EL (cell line): ENCODE measurements at places on chromosomes 1 and 21.

DNA sequence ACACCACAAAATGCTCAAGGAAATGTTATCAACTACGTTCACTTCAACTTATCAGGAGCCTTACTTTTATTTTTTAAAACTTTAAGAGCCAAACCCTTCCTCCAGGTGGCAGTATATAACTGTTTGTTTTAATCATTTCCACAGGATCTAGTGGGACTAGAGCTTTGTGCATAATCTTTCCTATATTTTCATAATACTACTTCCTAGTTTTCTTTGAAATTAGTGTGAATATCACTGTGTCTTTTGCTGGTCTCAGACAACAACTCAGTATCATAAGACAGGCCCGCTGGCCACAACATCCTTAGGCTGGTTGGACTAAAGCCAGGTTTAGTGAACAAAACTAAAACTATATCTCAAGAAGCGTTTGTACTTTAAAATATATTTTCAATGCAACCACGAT is 145.5 kb downstream of the TIAM1 start:
- peak; percentile 43 for DNase-seq

DNA sequence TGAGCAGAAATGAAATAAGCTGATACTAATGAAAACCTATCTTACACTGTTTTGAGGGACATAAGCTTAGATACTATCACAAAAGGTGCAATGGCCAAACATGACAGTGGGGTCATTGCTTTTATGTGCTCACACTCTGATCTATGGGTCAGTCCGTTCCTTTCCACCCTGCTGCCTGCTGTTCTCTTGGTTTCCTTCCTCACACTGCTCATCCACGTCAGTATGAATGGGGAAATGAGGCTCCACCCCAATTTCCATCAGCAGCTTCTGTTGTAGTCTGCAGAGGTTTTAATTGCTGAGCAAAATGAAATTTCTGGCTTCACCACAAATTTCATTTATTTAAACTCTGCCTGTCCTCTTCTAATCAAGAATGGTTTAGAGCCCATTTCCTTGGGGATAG is 155.2 kb downstream of the GABPA start:
- DNase-seq, result no peak

DNA sequence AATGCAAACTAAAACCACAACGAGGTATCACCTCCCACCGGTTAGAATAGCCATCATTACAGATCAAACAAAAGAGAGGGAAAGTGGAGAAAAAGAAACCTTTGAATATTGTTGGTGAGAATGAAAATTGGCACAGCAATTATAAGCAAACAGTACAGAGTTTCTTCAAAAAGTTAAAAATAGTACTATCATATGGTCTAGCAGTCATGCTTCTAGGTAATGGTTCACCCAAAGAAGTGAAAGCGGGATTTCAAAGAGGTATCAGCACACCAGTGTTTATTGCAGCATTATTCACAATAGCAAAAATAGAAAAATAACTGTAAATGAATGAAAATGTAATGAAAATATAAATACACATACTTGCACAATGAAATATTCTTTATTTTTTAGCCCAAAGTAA is 8.2 kb downstream of the OR2T10 start:
- no peak for DNase-seq

GRCh38 chr1:25451908-25452307 is 21.2 kb downstream of the MACO1 start:
- no peak for DNase-seq

DNA sequence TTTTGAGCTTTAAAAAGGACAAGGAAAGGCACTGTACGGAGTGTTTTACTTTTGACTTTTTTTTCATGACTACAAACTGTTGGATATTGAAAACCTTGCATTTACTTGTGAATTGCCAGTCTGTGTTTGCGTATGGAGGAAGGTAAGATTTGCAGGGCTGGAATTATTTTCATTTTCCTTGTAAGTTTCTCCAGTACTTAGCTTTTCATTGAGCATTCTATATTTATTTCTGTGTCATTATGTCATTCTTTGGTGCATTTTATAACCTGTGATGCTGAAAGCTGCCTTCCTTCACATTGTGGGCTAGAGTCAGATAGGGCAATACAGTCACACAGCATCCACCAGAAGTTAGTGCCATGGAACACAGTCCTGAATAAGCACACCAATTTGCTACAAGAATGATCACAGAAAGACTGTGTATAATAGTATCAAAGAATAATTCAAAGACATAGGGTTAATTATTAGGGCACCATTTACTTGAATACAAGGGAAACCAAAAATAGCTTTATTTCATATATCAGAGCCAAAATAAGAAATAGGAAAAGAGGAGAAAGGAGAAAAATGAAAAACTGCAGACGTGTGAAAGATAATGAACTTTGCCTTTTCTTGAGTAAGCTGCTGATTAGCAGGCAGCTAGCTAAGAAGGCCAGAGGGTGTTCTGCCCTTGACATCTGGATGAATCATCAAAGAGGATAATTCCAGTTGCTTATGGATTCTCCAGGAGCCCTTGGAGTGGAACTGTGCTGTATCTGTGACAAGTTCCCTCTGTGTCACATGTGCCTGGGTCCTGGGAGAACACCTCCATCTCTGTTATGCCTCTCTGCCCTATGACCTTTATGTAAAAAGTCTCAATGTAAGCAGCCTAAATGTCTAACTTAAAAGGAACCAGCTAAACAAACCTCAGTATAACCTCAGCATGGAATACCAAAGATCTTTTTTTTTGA is 8.0 kb upstream of the FAM20B start:
- DNase-seq, result peak; percentile 47

DNA sequence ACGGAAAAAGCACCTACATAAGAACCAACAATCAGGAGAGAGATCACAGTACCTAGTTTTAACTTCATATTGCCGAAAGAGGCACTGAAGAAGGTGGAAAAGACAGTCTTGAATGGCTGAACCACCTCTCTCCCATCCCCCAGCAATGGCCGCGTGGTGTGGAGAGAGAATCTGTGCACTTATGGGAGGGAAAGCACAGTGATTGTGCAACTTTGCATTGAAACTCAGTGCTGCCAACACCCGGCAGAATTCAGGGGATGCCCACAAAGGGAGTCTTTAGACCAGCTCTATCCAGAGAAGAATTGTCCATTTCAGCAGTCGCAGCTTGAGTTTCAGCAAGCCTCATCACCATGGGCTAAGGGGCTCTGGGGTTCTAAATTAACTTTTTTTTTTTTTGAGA is 186.3 kb upstream of the USP25 start:
- DNase-seq, result no peak

DNA sequence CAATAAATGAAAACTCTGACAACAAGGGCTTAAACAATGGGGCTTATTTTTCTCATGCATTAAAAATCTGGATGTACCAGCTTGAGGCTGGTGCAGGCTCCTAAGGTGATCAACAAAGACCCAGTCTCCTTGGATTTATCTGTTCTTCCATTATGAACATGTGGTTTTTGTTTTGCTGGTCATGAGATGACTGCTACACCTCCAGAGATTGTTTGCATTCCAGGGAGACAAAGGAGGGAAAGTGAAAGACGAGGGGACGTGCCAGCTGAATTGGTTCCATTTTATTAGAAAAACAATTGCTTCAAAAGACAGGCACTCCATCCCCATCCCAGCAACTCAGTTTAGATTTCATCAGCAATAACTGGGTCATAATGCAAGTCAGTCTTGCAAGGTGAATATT is 90.9 kb upstream of the KCNK1 start:
- no peak for DNase-seq

DNA sequence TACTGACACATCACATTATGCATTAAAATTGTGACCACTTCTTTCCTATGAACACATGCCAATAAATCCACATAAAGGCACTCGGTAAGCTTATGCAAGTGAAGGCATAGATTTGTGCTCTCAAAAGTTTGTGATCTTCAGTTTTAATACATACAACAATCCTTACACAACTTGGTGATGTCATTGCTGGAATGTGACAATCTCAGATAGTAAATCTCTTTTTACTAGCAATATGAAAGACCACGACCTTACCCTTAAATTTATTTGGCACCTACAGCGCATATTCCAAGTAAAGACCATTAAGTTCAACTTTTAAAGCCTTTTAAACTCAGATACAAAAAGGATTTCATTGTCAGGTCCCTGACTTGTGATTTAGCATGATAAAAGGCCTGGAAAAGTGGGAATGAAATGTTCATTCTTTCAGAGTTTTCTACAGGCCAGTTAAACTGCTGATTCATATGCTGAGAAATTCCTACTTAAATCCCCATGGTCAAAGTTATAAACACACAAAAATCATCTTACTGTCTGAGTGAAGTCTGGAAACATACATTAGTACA is 157.4 kb downstream of the SIPA1L2 start:
- DNase-seq, result peak; percentile 72

DNA sequence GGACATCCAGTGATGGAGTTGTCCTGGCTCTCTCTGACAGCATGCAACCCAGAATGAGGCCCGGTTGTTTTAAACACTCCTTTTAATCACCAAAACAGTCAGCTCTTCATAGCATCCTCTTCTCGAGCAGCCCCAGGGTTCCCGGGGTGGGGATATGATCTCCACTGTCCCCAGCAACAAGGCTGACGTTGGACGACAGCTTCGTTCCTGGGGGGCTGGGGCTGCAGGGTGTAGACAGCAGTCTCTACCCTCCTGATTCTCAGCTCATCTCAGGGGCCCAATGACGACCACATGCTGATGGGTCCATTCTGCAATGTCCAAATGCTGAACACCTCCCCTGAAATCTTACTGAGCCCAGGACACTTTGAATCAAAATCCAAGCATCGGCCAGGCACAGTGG is 27.0 kb downstream of the TRIM11 start:
- no peak for DNase-seq

- DNase-seq, result peak; percentile 90
These were observed 47.1 kb downstream of the CACHD1 start for GRCh38 chr1:64516803-64517568.

- DNase-seq, result peak; percentile 75
These were observed 78.8 kb upstream of the CD1D start for GRCh38 chr1:158101927-158102326.

DNA sequence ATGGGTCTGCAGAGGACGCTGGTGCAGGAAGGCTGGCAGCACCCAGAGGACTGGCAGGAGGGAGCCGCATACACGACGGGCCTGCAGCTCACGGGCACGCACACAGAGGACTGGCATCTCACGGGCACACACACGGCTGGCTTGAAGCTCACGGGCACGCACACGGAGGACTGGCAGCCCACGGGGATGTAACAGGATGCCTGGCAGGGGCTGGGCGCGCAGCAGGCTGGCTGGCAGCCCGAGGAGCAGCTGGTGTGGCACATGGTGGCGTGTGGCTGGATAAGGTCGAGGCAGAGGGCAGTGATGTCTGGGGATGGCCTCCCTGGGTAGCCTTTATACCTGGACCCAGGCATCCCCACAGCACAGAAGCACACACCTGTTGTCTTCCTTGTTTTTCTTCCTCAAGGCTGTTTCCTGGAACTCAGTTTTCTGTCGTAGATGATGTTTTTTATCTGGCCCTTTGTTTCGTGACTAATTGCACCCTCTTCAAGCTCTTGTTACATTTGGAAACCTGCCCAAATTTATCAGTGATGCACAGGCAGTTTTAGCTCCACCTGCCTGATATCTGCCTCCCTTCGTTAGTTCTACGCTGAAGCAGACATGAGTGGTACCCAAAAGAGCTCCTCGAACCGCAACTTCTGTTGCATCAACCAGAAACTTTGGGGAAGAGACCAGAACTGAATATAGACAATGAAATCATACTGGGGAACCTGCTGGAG is at the start of gene KRTAP12-1:
TSS of gene KRTAP12-1 (minus strand) at position 303 of the 719 bp plus-strand sequence. CDS start at position 263, 40 bp downstream.
- no peak for DNase-seq

DNA sequence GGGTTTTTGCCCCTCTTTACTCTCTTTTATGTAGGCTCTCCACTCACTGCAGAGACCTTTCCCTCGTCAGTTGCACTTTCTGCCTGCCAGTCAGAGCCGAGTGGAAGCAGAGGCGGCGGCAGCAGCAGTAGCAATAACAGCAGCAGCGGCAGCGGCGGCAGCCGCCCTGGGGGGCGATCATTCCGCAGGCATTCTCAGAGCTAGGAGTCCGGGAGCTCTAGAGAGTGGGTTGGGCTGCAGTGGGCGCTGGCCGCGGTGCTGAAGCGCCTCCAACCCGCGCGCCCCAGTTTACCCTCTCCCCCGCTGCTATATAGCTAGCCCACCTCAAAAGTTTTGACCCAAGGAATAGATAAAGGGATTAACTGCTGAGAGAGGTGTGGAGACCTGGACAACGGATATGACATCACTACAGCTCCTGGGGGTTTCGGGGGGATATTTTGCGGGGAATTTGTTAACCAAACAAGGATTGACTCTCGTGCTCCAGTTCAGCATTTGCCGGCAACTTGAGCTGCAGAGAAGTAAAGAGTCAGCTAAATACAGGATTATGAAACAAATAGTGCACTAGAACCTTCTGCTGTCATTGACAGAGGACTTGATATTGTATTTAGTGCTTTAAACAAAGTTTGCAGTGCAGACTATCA is at the start of gene OLFM3:
TSS of gene OLFM3 (minus strand) at position 102 of the 641 bp plus-strand sequence.
- DNase-seq, result peak; percentile 9

DNA sequence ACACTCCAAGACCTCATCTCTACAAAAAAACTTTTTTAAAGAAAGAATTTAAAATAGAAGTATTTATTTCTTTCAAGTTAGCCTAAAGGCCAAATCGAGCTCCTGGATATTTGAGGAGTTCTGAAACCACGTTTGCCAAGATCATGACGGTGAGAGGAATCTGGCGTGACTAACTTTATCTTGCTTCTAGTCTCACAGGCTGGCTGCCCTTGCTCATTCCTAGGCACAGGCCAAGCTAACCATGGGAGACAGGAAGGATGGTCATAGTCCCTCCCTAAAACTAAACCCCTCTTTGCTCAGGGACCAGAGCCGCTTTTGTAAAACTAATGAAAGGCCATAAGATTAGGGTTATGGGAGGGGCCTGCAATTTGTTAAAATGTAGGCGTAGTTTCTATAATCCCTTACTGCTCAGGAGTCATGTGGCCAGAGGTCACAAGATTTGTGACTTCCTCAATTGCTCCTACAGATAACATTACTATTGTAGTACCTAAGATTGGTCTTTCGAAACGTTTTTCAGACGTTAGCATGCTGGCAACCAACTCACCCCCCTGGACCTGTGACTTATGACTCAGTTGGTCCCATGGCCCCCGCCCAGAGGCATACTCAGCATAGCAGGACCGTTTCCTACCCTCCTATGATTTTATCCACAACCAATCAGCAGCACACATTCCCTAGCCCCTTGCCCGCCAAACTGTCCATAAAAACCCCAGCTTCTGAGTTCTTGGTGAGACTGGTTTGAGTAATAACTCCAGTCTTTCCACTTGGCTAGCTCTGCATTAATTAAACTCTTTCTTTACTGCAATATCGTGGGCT is 425.0 kb downstream of the SMYD3 start:
- DNase-seq, result no peak
